ENCODE measurements at places on chromosomes 12 and 14.

- DNase-seq, result no peak
These were observed 606 bp downstream of the PRIMA1 start for GRCh38 chr14:93787465-93788292.

DNA sequence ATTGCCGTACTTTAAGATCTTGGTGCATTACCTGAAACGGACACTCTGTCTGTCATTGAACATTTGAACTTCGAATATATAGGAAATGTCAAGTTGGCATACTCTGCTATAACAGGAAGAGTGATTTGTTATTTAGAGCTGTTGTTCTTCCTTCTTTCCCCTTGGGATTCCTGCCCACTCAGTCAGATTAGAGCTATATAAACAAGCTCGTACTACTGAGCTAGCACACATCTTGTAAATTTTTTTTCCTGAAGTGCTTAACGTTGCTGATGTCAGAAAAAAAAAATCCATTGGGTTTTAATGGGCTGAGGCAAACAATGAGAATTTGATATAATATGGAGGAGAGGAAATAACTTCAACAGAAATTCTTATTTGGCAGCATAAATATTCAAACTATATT, 26.8 kb downstream of the RGS6 start:
- DNase-seq, result no peak

GRCh38 chr14:79363291-79363690, 848.0 kb downstream of the DIO2 start:
- DNase-seq, result no peak

GRCh38 chr12:4217091-4217490, 56.5 kb upstream of the CCND2 start:
- DNase-seq, result no peak

GRCh38 chr14:76305268-76305826, 70.6 kb upstream of the ESRRB start:
- DNase-seq, result no peak

DNA sequence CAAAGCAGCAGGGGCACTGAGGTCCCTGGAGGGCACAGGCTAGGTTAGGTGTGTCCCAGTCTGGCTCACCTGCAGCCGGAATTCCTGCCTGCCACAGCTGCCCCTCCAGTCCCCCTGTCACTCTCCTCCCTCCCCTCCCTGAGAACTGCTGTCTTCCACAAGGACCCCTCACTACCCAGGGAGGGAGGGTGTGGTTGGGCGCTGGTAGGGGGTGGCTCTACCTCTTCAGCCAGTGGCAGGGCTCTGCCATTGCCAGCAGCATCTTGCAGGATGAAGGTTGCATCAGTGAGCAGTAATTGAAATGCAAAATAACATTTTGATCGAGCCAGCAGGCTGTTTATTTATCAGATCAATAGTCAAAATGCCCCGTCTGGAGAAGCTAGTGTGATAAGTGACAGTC, 45.7 kb downstream of the ESRRB start:
- DNase-seq, result no peak

DNA sequence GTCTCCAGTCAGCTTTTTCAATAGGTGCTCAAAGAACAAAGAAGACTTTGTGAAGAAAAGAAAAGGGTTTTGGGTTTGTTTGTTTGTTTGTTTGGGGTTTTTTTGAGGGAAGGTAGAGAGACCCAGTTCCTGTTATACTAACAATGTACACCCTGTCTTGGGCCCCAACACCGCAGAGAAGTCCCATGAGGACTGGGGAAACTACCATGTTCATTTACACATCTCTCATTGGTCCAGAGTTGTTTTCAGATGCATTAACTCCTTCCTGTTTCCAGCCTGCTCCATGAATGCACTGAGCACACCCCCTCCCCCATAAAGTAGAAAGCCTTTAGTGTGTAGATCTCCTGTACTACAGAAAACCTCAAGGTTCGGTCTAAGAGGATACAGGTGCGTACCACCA, 51.1 kb upstream of the SLC8A3 start:
- DNase-seq, result no peak

DNA sequence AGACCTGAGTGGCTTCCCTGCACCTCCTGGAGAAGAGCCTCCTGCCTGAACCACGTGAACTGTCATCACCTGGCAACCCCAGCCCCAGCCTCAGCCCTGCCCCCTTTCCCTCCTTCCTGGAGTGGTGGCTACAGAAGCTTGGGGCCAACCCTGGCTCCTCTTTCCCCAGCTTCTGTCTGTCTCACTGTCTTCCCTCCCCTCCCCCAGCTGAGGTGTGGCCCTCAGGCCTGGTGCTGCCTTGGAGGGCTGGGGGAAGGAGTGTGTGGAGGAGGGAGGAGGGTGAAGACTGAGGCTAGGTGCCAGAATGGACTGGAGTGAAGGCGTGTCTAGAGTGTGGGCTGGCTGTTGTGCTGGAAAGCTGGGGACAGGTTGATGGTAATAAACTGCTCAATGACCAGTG, 9.7 kb downstream of the NFATC4 start:
- DNase-seq, result no peak

GRCh38 chr12:30268041-30268440, 427.6 kb downstream of the IPO8 start:
- no peak for DNase-seq

GRCh38 chr12:24562771-24563431, 386.0 kb downstream of the BCAT1 start:
- no peak for DNase-seq

DNA sequence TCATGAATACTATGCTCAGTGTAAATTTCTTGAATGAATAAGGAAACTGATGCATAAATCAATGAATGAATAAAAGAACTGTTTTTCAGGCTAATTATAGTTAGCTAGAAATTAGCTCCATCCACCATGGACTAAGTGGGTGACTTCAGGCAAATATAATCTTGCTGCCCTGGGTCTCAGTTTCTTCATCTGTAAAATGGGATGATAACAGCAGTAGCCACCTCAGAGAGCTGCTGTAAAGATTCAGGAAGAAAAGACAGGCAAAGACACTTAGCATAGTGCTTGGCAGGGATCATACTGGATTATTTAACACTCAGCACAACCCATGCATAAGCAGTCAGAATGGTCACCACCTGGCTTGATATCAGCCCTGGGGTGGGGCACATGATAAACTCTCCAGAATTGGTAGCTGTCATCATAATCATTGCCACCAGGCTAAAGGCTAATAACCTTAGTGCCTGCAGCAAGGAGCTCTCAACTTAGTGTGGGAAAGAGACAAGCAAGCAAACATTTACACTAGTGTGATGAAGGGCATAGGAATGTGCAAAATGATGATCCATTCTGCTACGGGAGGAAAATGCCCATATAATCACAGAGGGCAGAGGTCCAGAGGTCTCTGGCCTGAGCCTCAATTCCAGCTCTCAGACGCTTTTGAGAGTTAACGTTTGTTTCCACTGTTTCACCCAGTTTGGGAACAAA, 234.7 kb upstream of the TBX3 start:
- DNase-seq, result no peak

- no peak for DNase-seq
These were observed 35.8 kb downstream of the MTHFD1 start for GRCh38 chr14:64423987-64424386.

DNA sequence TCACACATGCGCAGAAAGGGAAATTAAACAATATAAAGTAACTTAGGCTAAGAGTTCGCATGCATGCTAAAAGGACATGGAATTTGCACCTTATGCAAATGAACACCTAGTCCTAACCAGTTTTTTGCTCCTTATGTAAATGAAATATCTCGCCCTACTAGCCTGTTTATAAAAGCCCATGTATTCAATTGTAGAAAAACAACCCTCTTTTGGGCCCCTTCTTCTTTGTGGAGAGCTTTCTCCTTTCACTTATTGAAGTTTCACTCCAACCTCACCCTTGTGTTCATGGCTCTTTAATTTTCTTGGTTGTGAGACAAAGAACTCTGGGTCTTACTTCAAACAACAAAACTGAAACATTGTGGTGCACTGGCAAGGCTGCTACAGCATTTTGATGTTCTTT, 333.4 kb upstream of the ATXN7L3B start:
- DNase-seq, result no peak

GRCh38 chr12:6450869-6451347, 934 bp upstream of the TAPBPL start:
- no peak for DNase-seq

DNA sequence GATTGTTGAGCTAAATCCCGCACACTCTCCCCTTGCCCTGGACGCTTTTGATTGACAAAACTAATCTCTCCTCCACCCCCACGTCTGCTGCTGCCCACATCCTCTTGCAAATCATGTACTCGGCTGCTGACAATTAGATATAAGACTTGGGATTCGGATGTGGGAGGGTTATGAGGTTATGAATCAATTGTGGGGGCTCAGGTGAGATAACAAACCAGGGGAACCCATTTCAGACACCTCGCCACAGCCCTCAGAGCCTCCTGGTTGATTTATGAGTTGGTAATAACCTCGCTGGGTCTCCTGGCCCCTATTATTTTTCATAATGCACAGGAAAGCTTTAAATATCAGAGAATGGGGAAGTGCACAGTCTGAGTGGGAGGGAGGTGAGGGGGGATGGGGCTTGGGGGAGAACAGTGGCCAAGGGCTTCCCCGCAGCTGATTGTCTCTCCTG, 449.9 kb downstream of the DPF3 start:
- peak; percentile 36 for DNase-seq

GRCh38 chr12:120194534-120195395, at the start of gene GCN1:
Gene GCN1 (minus strand): TSS chr12:120194715. CDS start chr12:120194697, 18 bp downstream.
- peak; percentile 81 for DNase-seq

- DNase-seq, result no peak
These were observed 2.2 kb upstream of the FBXO33 start for GRCh38 chr14:39434401-39434800.

- no peak for DNase-seq
These were observed 77.0 kb upstream of the BCL11B start for GRCh38 chr14:99348816-99349614.

GRCh38 chr12:53427905-53428594, 4.4 kb downstream of the AMHR2 start:
- DNase-seq, result no peak

DNA sequence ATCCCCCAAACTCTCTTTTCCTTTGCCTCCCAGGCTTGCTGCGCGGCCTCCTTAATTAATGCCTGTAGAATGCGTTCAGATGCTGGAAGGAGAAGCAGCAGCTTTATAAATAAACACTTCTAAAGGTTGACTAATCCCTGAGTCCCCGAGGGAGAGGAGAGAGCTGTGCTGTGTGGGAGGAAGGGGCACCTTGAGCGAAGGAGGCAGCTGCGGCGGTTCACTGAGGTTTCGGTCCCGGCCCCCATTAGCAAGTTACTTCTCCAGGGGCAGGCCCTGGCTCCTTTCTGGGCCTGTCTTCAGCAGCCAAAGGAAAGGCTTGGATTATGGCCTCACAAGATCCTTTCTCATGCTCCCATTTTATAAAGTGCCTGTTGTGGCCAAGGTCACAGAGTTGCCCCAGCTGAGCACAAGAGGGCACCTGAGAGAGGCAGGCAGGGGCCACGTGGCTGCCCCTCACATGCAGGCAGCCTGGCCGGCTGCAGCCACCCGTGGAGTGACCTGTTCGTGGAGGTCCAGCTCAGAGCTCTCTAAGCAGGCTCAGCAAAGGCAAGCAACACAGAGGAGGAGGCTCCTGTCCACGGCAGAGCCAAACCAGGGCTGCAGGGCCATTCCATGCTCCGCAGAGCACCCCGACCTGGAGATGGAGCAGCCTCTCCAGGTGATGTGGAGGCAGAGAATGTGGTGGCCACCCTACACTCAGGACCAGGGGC, 15.0 kb upstream of the CACNA2D4 start:
- DNase-seq, result no peak

DNA sequence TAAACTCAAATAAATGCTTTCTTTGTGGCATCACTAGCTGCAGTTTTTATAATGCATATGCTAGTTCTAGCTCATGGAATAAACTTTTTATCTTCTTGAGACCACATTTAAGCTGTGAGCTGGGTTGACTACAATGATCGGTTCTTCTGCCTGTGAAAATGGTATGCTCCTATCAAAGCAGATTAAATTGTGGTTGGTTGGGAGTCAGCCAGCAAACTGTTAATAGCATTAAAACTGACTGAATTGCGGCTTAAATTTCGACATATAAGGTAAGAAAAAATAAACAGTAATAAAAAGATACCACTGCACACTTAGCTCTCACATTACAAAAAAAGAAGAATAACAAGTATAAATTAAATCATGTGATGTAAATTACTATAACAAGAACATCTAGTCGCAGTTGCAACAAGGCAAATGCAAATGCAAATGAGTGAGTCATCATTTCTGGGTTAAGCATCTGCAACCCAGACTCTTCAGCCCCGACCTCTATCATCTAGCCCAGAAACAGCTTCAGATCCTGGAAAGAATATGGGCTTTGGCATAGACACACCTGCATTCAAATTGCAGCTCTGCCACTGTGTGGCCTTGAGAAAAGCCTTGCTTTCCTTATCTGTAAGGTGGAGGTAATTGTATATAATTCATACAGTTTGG, 19.8 kb upstream of the DHRS7 start:
- DNase-seq, result no peak

DNA sequence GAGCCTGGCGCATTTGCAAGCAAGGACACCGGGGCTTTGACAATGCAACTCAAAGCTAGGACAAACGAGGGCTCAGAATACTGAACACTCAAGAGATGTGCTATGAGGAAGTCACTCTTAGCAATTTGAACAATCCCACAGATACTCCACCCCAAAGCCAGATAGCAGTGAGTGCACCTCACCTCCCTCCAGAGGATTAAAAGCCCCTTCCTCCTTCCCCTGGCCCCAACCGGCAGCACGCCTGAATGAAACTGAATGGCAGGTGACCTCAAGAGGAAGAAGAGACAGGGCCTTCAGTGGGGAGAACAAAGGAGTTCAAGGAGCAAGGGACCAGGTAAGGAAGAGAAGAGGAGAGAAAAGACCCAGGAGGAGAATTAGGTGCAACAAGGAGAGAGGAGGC, 1.9 kb upstream of the KRT78 start:
- DNase-seq, result no peak

GRCh38 chr12:90575995-90576394, 379.0 kb downstream of the CCER1 start:
- no peak for DNase-seq

- no peak for DNase-seq
These were observed 239.3 kb upstream of the PRICKLE1 start for GRCh38 chr12:42828836-42829235.

DNA sequence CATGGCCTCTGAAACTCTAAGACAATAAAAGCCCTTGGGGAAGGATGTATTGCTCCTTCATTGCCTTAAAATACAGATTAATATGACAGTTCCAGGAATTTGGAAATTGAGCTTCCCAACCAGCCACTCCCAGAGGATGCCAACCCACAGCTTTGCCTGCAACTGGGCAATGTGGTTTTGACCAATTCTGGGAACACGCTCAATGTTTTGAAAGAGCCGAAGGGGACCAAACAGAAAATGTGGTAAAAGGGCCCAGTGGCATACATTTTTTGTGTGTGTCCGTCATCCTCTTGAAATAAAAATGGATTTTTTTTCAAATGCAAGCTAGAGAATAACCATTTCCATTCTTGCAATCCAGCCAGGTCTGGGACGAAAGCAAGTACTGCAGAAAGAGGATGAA, 88.3 kb upstream of the PLEKHG7 start:
- DNase-seq, result no peak

- DNase-seq, result no peak
These were observed 12.2 kb upstream of the GPR68 start for GRCh38 chr14:91256661-91257060.

DNA sequence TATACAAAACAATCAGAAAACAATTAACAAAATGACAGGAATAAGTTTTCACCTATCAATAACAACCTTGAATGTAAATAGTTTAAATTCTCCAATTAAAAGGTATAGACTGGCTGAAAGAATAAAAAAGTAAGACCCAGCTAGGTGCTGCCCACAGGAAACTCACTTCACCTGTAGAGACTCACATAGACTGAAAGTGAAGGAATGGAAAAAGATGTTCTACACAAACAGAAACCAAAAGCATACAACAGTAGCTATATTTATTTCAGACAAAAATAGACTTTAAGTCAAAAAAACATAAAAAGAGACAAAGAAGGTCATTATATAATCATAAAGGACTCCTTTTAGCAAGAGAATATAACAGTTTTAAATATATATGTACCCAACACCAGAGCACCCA, 152.4 kb upstream of the PWP1 start:
- DNase-seq, result no peak

Data from stimulated activated CD4-positive, alpha-beta T cell treated with anti-CD3 and anti-CD28 coated beads, Interleukin-2, amount 100 ng/mL, for 4 hours (primary cell).